Renal cortical epithelial cell (primary cell): ENCODE measurements at places on chromosomes 5 and 9. TPM values are rescaled to one million over a fixed set of nuclear protein-coding genes. Genes with fewer than 3 reads are reported as not detected.

Gene HMCN2
- under 0.01 TPM in 1 of 2 replicates, not detected in the other for total RNA-seq

Gene CSF2
- 0.60 and 217 TPM in 2 replicates for total RNA-seq

Gene CCDC192
- total RNA-seq: not detected in 2 replicates

Gene DNAJA1
- total RNA-seq: 130 and 185 TPM in 2 replicates

Gene CYSRT1
- total RNA-seq: 0.20 and 0.87 TPM in 2 replicates

Gene ZNF169
- 2.4 and 5.9 TPM in 2 replicates for total RNA-seq

Gene FBLL1
- 0.30 and 0.35 TPM in 2 replicates for total RNA-seq

Gene TXN
- total RNA-seq: 104 and 341 TPM in 2 replicates

Gene CTNND2
- total RNA-seq: not detected in 2 replicates

GRCh38 chr5:80632700-80633099 lies 21.8 kb upstream of the MSH3 start:
- DNase-seq: no peak

DNA sequence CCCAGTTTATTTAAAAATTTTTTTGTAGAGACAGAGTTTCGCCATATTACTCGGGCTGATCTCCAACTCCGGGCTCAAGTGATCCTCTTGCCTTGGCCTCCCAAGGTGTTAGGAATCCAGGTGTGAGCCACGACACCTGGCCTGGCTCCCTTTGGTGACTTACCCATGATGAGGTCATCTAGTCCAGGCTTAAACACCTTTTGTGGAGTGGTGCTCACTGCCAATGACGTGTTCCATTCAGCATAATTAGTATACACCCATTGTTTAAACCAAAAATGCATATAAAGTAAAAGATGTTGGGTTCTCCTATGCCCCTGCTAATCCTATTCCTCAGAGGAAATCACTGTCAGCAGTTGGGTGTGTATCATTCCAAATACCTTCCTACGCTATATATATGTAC lies 91.0 kb downstream of the HSPA4 start:
- no peak for DNase-seq

DNA sequence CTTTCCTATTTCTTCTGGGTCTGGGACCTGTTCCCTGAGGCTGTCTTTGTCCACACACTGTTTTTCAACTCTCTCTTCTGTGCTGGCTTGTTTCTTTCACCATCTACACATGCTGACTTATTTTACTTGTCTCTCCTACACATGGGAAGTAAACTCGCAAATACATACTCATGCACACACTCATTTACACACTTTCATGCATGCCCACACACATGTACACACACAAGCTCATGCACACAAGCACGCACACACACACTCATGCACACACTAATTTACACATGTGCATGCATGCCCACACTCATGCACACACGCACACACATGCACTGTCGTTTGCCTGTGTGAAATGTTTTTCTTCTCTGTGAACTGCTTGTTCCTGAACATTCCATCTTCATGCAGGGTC lies 169.0 kb downstream of the IRX2 start:
- DNase-seq: no peak

- no peak for DNase-seq
Measured at GRCh38 chr9:124795881-124796431, 19.0 kb downstream of the OLFML2A start.

GRCh38 chr5:80978772-80979317 lies 18.7 kb downstream of the RASGRF2 start:
- DNase-seq: no peak

DNA sequence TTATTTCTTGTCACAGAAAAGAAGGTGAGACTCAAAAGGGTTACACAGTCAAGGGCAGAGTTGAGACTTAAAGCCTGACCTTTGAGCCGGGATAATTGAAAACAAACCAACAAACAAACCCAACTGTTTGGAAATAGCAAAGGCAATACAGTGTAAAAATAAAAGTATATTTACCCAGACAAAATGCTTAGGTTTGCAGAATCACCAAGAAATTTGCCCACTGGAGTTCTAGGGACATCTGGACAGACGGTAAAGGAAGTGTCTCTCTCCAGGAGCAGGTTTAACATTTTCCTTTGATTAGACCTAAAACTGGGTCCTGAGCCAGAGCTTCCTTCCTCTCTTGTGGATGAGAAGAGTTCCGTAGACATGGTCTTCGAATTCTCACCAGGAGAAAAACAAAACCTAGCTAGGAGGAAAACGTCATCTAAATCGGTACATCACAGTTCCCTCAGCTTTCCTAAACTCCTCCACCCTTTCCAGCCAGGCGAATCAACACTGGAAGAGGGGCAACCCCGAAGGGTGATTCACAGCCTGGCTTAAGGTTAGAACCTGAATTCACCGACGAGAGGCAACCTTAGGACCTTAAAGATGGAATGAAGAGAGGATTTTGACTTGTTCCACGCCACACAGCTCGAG lies 673 bp downstream of the CDC25C start:
- peak; percentile 26 for DNase-seq

DNA sequence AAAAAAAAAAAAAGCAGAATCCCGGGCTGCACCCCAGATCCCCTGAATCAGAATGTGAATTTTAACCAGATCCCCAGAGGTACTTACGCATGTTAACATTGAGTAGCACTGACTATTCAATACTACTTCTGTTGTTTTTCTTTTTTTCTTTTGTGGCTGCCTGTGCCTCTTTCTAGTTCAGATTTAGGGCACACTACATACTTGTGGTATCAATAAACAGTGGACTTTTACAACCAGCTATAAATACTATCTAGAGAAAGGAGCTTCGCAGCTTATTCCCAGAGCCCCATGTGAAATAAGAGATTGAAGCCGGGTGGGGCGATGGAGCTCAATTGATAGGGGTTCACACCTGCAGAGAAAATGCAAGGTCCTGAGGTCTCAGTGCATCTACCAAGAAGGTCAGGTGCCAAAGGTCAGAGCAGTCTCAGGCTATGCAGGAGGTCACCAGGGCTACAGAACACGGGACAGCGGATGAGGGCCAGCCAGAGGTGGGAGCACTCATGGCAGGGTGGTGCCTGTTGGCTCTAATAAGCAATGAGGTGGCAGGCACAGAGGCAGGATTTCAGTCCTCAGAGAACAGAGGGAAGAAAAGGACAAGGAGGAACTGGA lies 22.3 kb downstream of the WWC1 start:
- no peak for DNase-seq

- DNase-seq: peak; percentile 41
Measured at GRCh38 chr5:62214701-62215100, 91.3 kb upstream of the KIF2A start.

GRCh38 chr9:22107202-22108045 lies 98.3 kb upstream of the CDKN2B start:
- DNase-seq: peak; percentile 65

GRCh38 chr9:96116275-96117064 lies 185.5 kb downstream of the HSD17B3 start:
- peak; percentile 91 for DNase-seq

- DNase-seq: peak; percentile 73
Measured at GRCh38 chr5:109690975-109691574, 1.3 kb downstream of the MAN2A1 start.

- peak; percentile 57 for DNase-seq
Measured at GRCh38 chr5:140468188-140468587, 66.6 kb downstream of the ANKHD1 start.

GRCh38 chr5:51326844-51327243 lies 56.4 kb upstream of the ISL1 start:
- no peak for DNase-seq

DNA sequence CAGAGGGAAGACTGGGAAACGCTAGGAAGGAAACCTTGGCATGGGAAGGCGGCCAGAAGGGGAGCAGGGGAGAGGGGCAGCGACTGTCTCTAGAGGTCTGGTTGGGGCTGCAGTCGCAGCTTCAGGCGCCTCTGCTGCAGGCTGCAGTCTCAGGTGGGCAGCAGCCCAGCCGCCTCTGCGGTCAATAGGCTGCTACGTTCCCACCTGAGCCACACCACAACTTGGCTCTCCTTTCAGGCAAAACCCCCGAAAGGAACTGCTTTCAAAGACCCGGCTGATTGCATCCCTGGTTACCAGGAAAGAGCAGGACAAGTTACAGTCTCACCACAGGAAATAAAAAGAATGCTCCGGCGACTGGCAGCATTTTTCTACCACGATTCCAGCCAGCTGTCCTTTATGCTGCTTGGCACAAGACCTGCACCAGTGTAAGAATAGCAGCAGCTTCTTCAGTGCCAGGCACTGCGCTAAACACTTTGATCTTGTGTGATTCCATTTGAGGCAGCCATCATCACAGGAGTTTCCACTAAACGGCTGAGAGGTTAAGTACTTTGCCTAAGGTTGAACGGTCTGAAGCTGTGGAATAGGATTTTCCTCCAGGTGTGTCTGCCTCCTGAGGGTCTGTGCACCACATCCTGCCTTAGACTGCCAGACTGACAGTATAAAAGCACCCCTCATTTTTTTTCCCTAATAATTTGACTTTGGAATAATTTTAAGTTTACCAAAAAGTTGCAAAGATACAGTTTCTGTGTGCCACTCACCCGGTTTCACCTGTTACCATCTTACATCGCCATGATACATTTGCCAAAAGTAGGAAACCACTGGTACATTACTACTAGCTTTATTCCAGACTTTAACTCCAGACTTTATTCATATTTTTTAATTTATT lies 7.5 kb downstream of the RPS14 start:
- no peak for DNase-seq

DNA sequence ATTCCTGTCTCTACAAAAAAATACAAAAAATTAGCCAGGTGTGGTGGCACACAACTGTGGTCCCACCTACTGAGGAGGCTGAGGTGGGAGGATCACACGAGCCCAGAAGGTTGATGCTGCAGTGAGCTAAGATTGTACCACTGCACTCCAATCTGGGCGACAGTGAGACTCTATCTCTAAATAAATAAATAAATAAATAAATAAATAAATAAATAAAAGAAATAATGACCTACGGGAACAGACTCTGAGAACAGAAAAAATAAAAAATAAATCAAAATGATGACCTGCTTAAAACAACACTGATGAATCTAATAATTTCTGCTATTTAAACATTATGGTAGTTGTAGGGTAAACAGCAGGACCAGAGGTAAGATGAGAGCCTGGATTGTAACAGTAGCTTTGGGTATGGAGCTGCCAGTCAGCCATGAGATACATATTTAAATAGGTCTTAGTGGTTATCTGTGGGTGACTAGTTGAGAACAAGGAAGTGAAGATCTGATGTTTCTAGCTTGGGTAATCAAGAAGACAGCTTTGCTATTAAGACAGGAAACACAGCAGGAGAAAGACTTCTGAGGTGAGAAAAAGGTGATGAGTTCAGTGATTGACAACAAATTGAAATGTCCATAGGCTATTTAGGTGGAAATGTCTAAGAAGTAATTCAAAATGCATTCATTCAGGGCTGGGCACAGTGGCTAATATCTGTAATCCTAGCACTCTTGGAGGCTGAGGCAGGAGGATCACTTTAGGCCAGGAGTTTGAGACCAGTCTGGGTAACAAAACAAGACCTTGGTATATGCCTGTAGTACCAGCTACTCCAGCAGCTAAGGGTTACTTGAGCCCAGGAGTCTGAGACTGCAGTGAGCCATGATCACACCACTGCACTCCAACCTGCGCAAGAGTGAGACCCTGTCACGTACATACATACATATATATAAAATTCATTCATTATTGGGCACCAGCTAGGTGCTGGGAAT lies 11.0 kb downstream of the RNF145 start:
- no peak for DNase-seq

DNA sequence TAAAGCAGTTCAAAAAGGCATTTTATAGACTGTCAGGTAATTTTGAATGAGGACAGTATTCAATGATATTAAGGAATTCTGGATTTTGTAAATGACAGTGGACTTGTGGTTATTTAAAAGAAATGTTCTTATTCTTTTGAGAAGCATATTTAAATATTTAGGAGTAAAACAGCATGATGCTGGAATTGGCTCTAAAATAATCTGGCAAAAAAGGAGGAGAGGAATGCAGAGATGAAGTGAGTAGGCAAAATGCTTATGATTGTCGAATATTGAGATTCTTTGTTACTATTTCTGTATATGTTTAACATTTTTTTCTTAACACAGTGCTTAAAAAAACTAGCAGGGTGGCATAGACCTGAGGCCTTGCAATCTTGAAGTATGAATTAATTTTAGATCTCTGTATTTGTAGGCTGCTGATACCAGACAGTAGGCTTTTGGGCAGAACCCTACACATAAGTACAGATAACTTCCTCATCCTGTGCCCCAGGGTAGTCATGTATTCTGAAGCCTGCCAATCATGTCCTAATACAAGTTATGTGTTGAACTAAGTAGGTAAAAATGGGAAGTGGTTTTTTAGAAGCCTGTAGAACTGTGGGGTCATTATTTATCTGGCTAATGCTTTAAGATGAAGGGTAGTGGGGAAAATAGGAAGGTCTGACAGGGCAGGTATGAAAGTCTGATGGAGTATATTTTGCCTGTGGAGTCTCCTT lies 9.4 kb downstream of the CD180 start:
- no peak for DNase-seq

- DNase-seq: peak; percentile 72
Measured at GRCh38 chr9:38392235-38393127, at the start of gene ALDH1B1. Gene ALDH1B1 (plus strand): TSS chr9:38392702. CDS start chr9:38395749, 3,047 bp downstream.

DNA sequence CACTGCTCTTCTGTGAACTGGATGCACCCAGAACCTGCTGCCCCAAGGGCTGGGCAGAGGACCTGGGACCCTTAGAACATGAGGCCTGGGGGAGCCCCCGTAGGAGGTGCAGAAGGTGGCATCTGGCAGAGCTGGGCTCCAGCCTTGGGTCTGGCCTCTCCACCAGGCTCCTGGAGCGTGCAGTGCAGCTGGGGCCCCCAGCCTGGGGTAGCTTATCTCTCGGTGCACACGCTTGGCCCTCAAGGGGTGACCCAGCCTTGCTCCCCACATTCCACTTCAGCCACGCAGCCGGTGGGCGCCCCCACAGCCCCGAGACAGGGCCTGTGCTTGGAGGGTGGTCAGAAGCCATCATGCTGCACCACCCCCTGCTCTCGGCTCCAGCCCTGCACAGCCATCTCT lies 5.6 kb upstream of the NR5A1 start:
- DNase-seq: no peak

GRCh38 chr5:84688566-84688965 lies 303.9 kb upstream of the EDIL3 start:
- DNase-seq: no peak

GRCh38 chr9:128987805-128988204 lies 40.3 kb downstream of the NUP188 start:
- DNase-seq: peak; percentile 7

DNA sequence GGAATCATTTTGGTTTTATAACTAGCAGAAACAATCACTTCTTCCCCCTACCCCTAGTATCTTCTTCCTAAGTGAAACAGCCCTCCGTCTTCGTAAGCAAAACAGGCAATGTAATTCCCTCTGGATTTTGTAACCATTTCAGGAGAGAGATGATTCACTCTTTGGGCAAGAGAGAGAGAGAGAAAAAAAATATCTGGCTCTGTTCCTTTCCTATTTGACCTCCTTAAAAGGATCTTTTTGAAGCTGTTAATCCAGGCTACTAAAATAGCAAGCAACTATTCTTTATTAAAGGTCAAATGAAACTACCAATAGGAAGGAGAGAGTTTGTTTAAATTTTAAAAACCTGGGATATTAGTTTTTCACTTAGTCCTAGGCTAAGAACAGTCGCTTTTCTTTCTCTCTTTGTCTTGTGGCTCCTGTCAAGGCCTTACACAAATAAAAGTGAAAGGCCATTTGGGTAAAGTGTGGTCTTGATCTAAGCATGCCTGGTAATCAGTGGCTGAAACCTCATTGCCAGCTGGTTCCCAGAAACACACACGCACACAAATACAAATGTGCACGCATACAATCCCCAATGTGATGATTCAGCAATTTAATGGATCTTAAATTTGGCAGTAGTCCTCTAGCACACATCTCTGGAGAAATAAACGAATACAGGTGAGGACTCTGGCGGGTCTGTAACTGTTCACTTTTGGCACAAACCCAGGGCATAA lies 70.2 kb downstream of the PRUNE2 start:
- DNase-seq: peak; percentile 94

- peak; percentile 11 for DNase-seq
Measured at GRCh38 chr5:129460936-129461710, 1.0 kb downstream of the ADAMTS19 start.
